Breast epithelium (tissue), 4 donors: ENCODE measurements at places on chromosomes 4 and X. TPM values are rescaled to one million over a fixed set of nuclear protein-coding genes. Genes with fewer than 3 reads are reported as not detected.

DNA sequence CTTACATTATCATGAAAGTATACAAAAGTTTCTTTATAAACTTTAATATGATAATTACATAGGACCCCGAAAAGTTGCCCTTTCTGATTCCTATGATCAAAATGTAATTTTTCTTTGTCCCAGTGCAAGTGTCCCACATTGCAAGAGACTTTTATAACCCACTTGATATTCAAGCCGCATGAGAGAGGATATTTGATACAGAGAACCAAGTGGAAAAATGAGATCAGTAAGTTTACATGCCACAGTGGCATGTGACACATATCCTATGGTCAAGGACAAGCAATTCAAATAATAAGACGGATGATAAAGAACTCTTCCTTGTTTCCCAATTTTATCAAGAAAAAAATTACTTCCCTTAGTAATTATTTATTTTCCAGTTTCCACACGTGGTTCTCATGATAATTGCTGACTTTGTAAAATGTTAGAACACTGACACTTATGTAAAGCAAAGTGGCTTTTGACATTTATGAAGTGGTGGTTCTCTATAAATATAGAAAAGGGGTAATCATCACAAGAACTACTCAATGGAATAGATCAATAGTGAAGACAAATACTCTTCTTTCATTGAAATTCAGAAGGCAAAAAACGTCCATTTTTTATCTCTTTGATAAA, 273.7 kb upstream of the NOCT start:
- H3K27ac ChIP-seq: no peak overlapping the region
- no peaks in the 10 kb centered on the region for H3K4me1 ChIP-seq
- no peaks in the 10 kb centered on the region for H3K27me3 ChIP-seq
- no peak for DNase-seq
- no peak overlapping the region for H3K4me3 ChIP-seq
- H3K36me3 ChIP-seq: no peaks in the 10 kb centered on the region

DNA sequence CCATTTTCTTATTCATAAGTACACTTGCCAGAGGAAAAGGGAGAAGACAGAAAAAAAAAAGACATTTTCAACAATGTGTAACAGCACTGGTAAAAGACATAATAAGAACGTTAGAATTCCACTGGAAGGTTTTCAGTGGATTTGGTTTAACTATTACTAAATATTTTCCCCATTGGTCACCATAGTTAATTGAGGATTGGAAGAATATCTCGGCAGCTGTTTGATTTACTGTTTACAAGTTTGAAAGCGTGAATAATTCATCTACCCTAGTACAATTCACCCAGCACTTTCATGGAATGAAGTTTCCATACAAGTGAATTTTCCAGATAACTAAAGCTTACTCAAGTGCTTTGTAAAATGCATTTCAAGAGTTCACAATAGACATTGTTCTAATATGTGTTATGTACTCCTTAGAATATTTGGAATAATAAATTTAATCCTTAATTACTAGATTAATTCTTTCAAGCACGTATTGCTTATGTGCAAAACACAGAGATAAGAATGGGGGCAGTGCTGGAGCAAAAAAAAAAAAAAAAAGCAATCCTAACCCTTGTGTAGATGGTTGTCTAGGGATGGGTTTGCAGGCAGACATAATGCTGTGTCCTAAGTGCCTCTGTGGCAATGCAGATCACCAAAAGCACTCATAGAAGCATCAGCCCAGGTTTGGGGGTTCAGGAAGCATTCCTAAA, 57.1 kb downstream of the ENPEP start:
- no peak overlapping the region for H3K4me3 ChIP-seq
- no peak overlapping the region for H3K27ac ChIP-seq
- no peaks in the 10 kb centered on the region for H3K4me1 ChIP-seq
- no peak for DNase-seq

DNA sequence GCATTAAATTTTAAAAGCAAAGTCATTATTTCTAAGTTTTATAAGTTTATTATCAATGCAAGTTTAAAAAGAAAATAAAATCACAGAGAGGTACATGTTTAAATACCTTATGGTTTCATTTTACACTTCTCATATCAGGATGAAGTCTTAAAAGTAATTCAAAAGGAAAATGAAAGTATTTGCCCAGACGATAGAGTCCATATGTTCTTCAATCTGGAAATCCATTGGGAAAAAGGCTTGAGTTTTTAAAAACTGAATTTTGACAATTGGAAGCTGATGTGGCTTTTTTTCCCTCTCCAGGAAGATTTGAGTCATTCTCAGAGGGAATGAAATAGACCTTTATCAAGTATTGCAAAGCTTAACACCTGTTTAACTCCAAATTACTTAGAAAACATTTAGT, 37.1 kb downstream of the MAB21L2 start:
- H3K4me1 ChIP-seq: no peaks in the 10 kb centered on the region
- no peak overlapping the region for H3K27ac ChIP-seq
- H3K27me3 ChIP-seq: no peaks in the 10 kb centered on the region

GRCh38 chrX:133838761-133839676, 146.4 kb downstream of the GPC3 start:
- no peaks in the 10 kb centered on the region for H3K27me3 ChIP-seq
- no peaks in the 10 kb centered on the region for H3K4me1 ChIP-seq
- H3K27ac ChIP-seq: no peak overlapping the region
- H3K36me3 ChIP-seq: no peaks in the 10 kb centered on the region
- DNase-seq: no peak

GRCh38 chr4:117425636-117426035, 340.3 kb upstream of the TRAM1L1 start:
- H3K4me1 ChIP-seq: no peaks in the 10 kb centered on the region
- no peak overlapping the region for H3K4me3 ChIP-seq
- H3K27ac ChIP-seq: no peak overlapping the region
- no peaks in the 10 kb centered on the region for H3K36me3 ChIP-seq
- DNase-seq: no peak
- no peaks in the 10 kb centered on the region for H3K27me3 ChIP-seq

GRCh38 chr4:23882976-23883531, 6.8 kb downstream of the PPARGC1A start:
- no peak for DNase-seq
- H3K27me3 ChIP-seq: no peaks in the 10 kb centered on the region

- no peaks in the 10 kb centered on the region for H3K36me3 ChIP-seq
- no peak within 1 kb of the TSS for H3K27ac ChIP-seq
- H3K4me3 ChIP-seq: no peak within 1 kb of the TSS
- no peak for DNase-seq
Measured at GRCh38 chrX:101219116-101219863, at the start of gene DRP2. TSS of gene DRP2 (plus strand) at chrX:101219786. CDS start at chrX:101231648, 11,862 bp downstream.

- DNase-seq: no peak
- H3K36me3 ChIP-seq: no peaks in the 10 kb centered on the region
- no peak overlapping the region for H3K4me3 ChIP-seq
- H3K4me1 ChIP-seq: no peaks in the 10 kb centered on the region
Measured at GRCh38 chr4:21896767-21897166, 51.8 kb downstream of the KCNIP4 start.

DNA sequence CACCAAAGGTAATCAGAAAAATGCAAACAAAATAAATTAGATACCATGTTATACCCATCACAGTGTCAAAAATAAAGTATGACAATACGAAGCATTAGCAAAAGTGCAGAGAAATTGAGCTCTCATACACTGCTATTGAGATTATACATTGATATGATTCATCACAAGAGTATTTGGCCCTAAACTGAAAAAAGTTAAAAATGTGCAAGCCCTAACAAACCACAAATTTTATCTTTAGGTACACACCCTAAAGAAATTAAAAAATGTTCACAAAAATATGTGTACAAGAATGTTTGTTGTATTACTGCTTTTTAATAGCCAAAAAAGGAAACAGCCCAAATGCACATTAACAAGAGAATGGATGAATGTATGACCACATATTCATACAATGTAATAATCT, 137.9 kb upstream of the MAGEA10 start:
- H3K36me3 ChIP-seq: no peaks in the 10 kb centered on the region
- no peak overlapping the region for H3K27ac ChIP-seq
- no peak for DNase-seq
- H3K4me3 ChIP-seq: no peak overlapping the region
- H3K27me3 ChIP-seq: no peaks in the 10 kb centered on the region
- no peaks in the 10 kb centered on the region for H3K4me1 ChIP-seq

GRCh38 chrX:10622197-10622596, 1.8 kb upstream of the MID1 start:
- no peaks in the 10 kb centered on the region for H3K4me1 ChIP-seq
- H3K27me3 ChIP-seq: peaks cover 26% of the 10 kb centered on the region
- H3K36me3 ChIP-seq: no peaks in the 10 kb centered on the region
- no peak for DNase-seq

- no peak overlapping the region for H3K4me3 ChIP-seq
- H3K36me3 ChIP-seq: no peaks in the 10 kb centered on the region
- DNase-seq: no peak
- no peak overlapping the region for H3K27ac ChIP-seq
Measured at GRCh38 chr4:137627739-137628460, 95.6 kb upstream of the PCDH18 start.

GRCh38 chrX:132615391-132616131, 126.7 kb upstream of the MBNL3 start:
- no peak overlapping the region for H3K27ac ChIP-seq
- H3K4me3 ChIP-seq: no peak overlapping the region
- H3K27me3 ChIP-seq: peaks cover 60% of the 10 kb centered on the region

GRCh38 chr4:159950707-159951106, 847.8 kb downstream of the RAPGEF2 start:
- H3K27me3 ChIP-seq: no peaks in the 10 kb centered on the region
- no peak overlapping the region for H3K4me3 ChIP-seq
- DNase-seq: no peak
- no peak overlapping the region for H3K27ac ChIP-seq

DNA sequence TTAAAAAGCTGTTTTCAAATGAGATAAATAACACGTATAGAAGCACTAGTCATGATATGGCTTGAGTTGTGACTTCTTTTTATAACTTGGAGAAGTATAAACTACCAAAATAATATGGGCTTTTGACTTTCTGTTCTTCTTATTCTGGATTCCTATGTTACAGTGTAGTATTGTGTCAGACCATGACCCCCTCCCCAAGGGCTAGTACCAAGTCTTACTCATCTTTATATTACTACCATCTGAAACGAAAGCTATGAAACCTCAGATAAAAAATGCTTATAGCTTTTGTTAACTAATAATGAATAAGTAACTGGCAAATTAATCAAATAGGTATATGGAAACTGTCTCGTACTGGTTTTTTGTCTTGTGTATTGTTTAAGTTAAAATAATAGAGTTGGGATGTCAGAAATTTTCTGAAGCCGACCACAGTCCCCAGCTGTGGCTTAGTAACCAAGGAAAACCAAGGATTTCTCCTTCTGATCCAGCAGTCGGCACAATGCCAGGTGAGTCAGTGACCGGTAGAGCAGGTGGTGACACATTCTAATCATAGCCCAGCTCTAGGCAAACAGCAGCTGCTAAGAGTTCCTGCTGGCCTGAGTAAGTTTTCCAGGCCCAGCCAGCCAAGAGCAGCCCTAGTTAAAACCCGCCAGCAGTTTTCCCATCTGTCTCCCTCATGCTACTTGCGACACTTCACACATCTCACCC, 163.3 kb upstream of the PRDX4 start:
- H3K36me3 ChIP-seq: no peaks in the 10 kb centered on the region
- no peaks in the 10 kb centered on the region for H3K27me3 ChIP-seq
- no peak overlapping the region for H3K4me3 ChIP-seq
- H3K27ac ChIP-seq: peak overlapping the region; percentile 34
- peak; percentile 85 for DNase-seq

DNA sequence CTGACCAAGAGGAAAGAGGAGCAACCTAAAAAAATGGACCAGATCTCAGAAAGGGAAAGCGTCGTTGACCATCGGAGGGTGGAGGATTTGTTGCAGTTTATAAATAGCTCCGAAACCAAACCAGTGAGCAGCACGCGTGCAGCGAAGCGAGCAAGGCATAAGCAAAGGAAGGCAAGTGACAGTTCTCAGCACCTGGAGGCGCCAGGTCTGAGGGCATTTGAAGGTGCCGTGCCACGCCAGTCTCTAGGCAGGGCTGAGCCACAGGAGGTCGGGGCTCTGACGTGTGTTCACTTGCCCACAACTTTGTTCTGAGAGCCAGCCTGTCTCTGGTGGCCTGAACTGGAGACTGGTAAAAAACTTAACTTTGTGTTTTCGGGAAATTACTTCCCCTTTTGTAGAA, 59.7 kb downstream of the TNIP2 start:
- DNase-seq: no peak
- no peaks in the 10 kb centered on the region for H3K27me3 ChIP-seq
- H3K4me1 ChIP-seq: no peaks in the 10 kb centered on the region
- no peak overlapping the region for H3K4me3 ChIP-seq

DNA sequence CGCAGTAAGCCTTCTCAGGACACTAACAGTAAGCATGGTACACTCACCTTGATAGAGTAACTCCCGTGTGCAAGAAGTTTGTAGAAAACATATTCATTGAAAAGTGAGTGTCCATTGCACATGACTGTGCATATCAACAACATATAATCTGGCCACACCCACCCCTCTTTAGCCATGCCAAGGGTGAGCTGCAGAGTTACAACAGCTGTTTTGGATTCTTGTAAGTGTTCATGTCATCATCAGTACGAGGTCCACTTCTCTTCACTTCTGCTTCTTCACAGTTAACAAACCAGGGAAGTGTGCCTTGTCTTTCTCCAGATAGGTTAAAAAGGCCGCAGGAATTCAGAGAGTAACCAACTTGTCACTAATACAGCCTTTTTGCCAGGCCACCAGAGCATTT, 116.6 kb downstream of the IRF2 start:
- H3K4me3 ChIP-seq: no peak overlapping the region
- DNase-seq: no peak
- no peaks in the 10 kb centered on the region for H3K27me3 ChIP-seq
- H3K36me3 ChIP-seq: no peaks in the 10 kb centered on the region
- no peak overlapping the region for H3K27ac ChIP-seq
- H3K4me1 ChIP-seq: peaks cover 4% of the 10 kb centered on the region

DNA sequence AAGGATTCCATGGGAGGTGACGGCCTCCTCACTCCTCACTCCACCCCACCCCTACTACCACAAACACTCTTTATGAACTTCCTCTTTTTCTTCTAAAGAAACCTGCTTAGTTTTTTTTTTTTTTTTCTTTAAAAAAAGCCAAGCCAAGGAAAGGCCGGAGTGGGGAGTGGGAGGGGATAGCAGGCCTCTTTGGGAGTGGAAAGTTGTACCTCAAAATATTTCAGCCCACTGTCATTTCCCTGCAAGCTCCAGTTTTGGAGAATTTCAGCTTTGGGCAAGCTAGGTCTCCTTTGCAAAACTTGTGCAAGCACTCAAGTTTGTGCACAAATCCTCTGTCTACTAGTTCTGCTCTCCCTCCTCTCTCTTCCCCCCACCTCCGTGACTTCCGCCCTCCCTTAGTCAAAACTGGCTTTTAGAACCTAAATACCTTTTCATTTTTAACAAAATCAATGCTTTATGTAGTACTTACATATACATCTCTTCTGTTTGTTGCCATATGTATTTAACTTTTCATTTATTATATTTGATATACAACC, 512 bp upstream of the ANTXR2 start:
- no peaks in the 10 kb centered on the region for H3K27me3 ChIP-seq
- H3K4me1 ChIP-seq: no peaks in the 10 kb centered on the region
- H3K36me3 ChIP-seq: no peaks in the 10 kb centered on the region
- peak overlapping the region; percentile 70 for H3K4me3 ChIP-seq

GRCh38 chrX:46722742-46723568, 36.0 kb downstream of the SLC9A7 start:
- DNase-seq: no peak
- H3K27me3 ChIP-seq: no peaks in the 10 kb centered on the region

The ADH1C gene
- 50.1 TPM for total RNA-seq

The GNL3L gene
- 26.5 TPM for total RNA-seq

The PROM1 gene
- total RNA-seq: 40.0 TPM

The VCX gene
- total RNA-seq: not detected

The MAGEA10 gene
- not detected for total RNA-seq

The CSTF2 gene
- total RNA-seq: 7.7 TPM

The PDZD4 gene
- total RNA-seq: 5.6 TPM

The SUPT20HL2 gene
- total RNA-seq: not detected

The SLC2A9 gene
- 10.7 TPM for total RNA-seq

The COX7B gene
- total RNA-seq: 219 TPM

The FHL1 gene
- 1,250 TPM for total RNA-seq
